ENCODE measurements at places on chromosomes 5 and 9.

DNA sequence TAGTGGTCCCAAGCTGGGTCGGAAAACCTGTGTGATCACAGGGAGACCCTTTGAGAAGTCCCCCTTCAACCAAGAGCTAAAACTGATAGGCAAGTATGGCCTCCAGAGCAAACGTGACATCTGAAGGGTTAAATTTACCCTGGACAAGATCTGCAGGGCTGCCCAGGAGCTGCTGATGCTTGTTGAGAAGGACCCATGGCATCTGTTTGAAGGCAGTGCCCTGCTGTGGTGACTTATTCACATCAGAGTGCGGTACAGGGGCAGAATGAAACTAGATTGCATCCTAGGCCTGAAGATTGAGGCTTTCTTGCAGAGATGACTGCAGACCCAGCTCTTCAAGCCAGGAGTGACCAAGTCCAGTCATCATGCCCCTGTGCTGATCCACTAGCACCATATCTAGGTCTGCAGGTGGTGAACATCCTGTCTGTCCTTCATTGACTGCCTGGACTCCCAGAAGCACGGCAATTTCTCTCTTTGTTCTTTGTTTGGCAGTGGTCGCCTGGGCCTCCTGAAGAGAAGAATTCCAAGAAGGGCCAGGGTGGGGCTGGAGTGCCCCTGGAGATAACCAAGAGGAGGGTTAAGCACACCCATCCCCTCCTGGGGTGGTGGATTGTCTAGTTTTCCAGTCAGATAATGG, 25.7 kb upstream of the CHD1 start:
- no peak for DNase-seq

DNA sequence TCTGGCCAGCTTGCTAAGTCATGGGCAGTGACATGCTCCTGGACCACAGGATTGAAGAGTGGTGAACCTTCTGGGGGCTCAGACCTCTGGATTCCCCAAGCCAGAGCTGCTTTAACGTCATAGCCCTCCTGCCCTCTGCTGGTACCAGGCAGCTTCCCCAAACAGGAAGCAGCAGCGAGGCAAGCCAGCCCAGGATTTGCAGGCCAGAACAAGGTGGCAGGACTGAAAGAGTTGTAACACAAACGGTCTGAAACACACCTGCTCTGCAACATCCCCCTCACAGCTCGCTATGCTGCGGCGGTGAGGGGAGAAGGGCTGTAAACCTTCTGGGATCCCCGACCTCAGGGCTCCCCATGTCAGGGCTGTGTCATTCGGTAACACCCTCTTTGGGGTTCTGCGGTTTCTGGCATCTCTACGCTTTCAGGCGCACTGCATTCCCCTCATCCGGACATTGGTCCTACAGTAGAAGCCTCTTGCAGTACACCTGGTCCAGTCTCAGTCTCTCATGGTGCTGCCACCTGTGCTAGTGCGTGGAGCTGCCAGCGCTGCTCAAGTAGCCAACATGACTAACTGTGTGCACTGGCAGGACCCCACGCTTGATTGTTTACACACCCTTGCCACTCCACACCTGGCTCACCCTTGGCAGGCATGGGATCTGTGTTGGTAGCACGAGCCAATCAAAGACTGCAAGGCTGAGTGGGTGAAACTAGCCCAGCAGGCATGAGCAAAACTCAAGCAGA, 893.3 kb downstream of the PTPRD start:
- no peak for DNase-seq

- no peak for DNase-seq
These were observed 26.4 kb downstream of the TNFAIP8 start for GRCh38 chr5:119382169-119382568.

DNA sequence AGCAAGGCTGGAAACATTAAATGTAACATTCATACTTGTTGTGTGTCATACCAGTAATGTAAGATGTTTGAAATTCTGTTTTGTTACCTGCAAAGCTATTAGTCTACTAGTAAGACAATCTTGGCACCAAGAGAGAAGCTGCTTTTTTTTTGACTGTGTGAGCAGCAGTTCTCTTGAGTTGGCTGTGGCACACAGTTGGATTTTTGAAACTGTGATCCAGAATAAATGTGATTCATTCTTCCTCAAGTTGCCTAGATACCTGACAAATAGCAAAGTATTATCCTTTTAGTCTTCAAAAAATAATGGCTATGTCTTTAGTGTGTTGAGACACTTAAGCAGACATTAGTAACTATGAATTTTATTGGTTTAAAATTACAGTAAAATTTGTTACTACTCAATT, 57.2 kb upstream of the HAPLN1 start:
- no peak for DNase-seq

DNA sequence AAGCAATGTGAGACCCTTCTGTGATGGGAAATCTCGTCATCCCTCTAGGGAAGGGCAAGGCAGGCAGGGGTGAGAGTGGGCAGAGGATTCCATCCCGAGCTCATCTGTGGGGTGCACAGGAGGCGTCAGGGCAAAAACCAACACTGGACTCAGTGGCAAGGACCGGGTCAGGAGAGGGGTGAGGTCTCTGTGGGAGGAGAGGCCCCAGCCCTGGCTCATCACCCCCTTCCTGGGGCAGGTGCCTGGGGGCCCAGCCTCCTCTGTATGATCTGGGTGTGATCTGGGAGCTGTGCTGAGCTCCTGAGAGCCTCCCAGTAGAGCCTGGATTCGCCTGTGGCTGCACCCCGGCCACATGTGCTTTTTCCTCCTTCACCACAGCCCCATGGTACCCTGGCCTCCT, 597 bp downstream of the SPATA31E1 start:
- no peak for DNase-seq

DNA sequence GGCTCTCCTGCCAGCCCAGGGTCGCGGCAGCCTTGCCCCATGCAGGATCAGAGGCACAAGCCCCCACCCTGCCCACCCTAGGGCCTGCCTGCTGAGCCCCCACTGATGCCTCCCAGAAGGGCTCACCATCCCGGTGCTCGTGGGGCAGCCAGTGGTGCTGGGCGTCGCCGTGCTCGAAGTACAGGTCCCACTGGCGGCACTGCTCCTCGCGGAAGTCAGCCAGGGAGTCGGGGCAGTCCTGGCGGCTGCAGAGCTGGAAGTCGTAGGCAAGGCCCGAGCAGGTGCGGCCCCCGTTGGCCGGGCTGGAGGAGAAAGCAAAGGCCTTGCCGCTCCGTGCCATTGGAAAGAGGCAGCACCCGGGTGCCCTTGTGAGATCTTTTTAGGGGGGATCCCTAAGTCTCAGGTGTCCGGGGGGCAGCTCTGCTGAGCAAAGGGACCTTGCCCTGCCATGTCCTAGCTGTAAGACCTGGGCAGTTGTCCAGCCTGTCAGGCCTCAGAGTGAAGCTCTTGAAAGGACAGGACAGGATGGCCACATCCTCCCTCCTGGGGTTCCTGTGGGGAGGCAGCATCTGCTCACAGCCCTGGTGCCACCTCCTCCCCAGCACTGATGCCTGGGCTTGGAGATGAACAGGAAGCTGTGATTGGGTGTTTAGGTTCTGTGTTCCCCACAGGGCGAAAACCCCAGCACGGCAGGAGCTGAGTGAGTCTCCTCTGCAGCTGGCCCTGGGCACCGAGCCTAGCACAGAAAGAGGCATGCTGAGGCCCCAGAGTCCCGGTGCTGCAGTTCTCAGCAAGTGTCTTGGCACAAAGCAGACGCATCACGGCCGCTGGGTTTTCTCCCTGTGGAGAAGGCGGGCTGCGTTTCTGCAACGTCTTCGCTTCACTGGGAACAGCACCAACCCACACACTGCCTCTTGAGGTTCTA, 77.7 kb downstream of the ZNF354C start:
- no peak for DNase-seq

DNA sequence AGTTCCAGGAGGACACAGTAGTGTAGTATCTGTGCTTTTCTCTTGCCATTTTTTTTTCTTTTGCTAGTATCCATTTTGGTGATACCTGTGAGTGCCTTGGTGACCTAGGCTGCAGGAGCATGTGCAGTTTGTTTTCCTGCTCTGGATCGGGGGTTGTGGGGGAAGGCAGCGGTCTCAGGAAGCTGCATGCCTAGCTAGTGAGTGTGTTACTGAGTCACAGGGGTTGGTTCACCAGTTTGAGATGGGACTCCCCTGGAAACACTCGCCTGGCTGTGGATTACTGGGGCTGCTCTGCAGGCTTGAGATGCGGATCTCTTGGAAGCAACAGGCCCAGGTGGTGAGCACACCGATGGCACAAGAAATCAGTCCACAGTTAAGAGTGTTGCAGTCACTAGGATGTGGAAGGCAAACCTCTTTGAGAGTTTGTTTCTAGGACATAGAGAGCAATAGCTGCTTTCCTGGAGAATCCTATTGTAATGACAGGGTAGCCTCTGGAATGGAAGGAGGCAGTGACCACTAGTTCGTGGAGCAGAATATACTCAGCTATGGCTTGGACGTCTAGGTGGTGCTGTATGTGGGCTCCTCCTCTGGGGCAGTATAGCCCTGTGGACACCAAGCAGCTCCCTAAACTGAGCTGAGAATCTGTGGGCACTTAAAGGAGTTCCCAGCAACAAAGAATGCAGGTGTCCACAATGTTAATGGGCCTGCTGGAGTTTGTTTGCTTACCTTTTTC, 20.0 kb upstream of the SPATA31E1 start:
- no peak for DNase-seq

DNA sequence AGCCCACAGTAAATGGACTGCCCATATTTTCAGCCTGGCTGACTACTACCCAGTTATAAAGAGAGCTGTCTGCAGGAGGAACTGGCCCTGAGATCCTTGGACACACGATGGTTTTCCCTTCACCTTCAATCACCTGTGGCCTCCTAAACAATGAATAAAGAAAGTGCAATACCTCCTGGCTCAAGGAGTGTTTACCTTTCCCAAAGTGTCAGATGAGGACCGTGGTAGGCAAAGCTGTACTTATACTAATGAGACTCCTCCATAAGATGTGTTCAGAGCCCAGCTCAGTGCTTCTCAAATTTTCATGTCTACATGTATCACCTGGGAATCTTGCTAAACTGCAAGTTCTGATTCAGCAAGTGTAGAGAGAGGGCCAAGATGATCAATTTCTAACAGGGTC, 284.5 kb upstream of the VLDLR start:
- DNase-seq: no peak

DNA sequence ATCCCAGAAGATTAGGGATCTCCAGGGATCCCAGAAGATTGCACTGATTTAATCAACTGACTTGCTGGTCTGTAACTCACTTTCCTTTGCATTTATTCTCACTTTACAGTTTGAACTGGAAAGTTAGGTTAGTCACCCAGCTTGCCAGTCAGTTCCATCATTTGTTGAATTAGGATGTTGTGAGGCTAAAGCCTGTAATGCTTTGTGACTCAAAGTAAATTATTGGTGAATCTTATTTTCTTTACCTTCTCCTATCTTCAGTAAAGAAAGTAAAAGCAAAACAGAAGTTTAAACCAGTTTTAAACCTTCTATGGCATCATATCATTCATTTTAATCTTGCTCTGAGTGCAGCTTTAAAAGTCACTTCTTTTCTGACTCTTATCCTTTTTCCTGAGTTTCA, 85.8 kb downstream of the SLC44A1 start:
- DNase-seq: no peak

GRCh38 chr9:1606253-1606652, 408.9 kb upstream of the SMARCA2 start:
- no peak for DNase-seq

GRCh38 chr9:86185872-86186271, 73.6 kb downstream of the C9orf153 start:
- no peak for DNase-seq

DNA sequence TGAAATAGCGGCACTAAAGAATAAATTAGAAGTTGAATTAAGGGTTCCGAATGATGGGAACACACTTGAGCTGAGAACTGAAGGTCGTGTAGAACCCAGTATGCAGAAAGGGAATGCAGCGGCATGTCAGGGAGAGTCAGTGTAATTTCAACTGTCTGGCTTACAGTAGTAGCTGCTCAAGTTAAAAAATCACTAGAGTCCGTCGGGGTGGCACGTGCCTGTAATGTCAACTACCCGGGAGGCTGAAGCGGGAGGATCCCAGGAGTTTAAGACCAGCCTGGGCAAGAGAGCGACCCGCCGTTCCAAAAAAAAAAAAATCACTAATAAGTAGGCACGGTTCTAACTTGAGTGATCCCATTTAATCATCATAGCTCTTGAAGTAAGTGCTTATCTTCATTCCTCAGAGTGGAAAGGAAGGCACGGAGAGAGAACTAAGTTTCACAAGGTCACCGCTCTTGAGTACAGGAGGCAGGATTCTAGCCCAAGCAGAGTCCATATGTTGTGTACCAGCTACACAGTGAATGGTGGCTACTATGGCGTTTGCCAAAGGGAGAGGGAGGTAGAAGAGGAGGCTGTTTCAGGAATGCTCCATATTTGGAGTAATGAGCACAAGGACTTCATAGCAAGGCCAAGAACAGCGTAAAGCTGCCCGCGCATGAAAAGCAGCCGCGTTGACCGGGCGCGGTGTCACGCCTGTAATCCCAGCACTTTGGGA, 831 bp downstream of the RMRP start:
- DNase-seq: no peak

DNA sequence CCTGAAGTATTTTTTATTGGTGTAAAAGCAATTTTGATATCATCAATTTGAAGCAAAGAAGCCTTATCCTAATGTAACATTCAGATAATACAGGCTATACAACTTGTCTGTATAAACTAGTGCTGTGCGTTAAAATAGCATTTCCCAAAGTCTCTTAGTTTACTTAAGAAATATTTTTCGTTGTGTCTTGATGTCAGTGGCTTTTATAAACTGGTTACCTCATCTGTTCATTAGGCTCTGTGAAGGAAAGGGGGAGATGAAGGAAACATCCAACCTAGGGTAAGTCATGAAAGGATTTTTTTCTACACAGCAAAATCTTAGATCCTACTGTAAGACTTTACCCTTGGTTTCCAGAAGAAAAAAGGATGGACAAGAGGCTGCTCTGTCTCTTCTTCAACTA, 272.9 kb downstream of the PJA2 start:
- no peak for DNase-seq

Measured in CD4-positive, alpha-beta T cell treated with Interleukin-2 at 100 ng/mL for 4 hours (primary cell).